Stimulated activated CD4-positive, alpha-beta T cell treated with anti-CD3 and anti-CD28 coated beads, Interleukin-1b, Interleukin-23, amount 100 ng/mL, for 48 hours (primary cell): ENCODE measurements at places on chromosomes 16 and 17.

GRCh38 chr17:28506763-28507487 lies 777 bp downstream of the FOXN1 start:
- no peak for DNase-seq

- DNase-seq = peak; percentile 67
Measured at GRCh38 chr16:27154705-27155521, 48.4 kb upstream of the KDM8 start.

- peak; percentile 20 for DNase-seq
Measured at GRCh38 chr17:43556292-43556691, 10.2 kb upstream of the ETV4 start.

GRCh38 chr16:56614549-56614991 lies 6.2 kb downstream of the MT2A start:
- peak; percentile 46 for DNase-seq

- DNase-seq = no peak
Measured at GRCh38 chr17:42180411-42180921, 476 bp downstream of the KCNH4 start.

DNA sequence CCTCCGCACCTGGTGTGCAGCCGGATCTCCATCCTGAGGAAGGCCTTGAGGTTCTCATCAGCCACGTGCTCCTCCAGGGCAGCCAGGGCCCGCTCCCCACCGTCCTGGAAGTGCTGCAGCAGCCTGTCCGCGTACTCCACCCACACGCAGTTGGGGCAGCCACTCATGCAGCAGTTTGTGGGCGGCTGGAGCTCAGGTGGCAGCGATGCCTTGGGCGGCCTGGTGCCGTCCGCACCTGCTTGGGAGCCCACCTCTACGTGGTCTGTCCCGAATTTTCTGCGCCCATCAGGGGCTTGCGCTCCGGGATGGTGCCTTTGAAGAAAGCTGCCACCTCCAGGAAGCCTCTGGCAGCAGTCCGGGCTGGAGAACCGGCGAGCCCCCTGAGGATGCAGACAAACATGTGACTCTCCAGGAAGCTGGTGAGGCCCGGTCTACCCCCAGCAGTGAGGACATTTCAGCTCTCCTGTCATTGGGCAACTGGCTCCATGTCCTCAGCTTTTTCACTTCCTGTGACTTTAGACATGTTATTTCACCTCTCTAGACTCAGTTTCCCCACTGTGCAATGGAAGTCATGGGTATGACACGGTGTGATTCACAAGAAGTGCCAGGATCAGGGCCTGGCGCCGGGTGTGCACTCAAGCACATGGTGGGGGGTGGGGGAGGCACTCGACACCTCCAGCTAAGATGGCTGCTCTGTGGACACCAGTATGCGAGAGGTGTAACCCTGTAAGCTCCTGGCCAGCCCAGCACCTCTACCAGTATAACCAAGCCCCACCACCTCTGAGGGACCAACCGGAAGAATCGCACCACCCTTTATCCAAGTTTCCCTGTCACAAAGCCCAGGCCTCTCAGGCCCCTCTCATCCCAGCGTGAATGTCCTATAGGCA lies 957 bp downstream of the OXLD1 start:
- peak; percentile 76 for DNase-seq

- DNase-seq = no peak
Measured at GRCh38 chr17:8417806-8418205, 17.9 kb upstream of the NDEL1 start.

DNA sequence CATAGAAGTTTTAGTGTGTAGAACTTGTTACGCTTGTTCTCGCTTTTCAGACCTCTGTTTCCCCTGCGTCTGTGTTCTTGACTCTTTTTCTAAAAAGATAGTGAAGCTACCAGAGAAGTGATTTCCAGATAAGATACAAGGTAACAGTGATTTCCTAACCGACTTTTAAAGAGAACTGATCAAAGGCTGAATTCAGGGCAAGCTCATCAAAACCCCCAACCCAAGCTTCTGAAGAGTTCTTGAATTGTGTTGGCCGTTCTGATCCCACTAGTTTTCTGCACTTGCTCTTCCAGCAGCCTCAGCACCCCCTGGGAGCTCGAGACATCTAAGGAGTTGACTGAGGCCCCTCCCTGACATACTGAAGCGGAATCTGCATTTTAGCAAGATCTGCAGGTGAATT lies 12.7 kb upstream of the NSMCE1 start:
- DNase-seq = no peak

- DNase-seq = no peak
Measured at GRCh38 chr16:82264756-82265155, 94.7 kb upstream of the MPHOSPH6 start.

- no peak for DNase-seq
Measured at GRCh38 chr17:8066841-8067775, 20.4 kb downstream of the ALOX12B start.

DNA sequence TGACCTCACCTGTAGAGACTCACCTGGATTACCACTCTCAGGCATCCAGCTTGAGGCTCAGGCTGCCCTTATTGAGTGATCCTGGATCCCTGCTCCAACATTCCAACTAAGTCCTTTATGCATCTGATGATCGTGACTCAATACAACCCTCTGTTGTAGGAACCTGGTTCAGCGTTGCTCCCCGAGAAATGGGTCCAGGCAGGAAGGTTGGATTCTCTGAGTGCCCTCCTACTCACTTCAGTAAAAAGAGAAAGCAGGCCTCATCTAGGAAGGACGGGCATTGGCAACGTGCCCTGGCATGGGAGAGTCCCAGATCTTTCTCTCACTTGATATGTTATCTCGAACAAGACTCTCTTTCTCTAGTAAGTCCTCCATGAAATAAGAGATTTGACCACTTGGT lies at the start of gene OR3A1:
OR3A1 (minus strand) TSS at position 101 of the 400 bp plus-strand sequence. CDS start 5,778 bp downstream, outside the sequence.
- no peak for DNase-seq

- no peak for DNase-seq
Measured at GRCh38 chr17:69913616-69914015, 161.4 kb upstream of the KCNJ16 start.

- no peak for DNase-seq
Measured at GRCh38 chr17:57954397-57955182, 622 bp downstream of the CUEDC1 start.

DNA sequence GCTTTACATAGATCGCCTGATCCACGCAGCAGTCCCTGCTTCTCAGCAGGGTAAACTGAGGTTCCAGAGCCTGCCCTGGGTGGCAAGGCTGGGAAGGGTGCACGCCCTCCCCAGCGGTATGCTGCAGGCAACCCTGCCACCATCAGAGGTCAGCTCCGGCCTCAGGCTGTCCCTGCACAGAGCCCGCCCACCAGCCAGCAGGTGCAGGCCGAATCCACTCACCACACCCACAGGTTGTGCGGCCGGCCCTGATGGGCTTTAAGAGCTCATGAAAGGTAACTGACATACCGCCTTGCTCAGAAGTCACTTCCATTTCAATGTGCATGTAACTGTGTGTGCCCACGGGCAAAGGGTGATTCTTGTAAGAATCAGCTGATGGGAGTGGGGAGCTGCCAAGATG lies 7.1 kb downstream of the RBFOX3 start:
- no peak for DNase-seq

- no peak for DNase-seq
Measured at GRCh38 chr17:7717756-7718350, 309 bp downstream of the DNAH2 start.

GRCh38 chr16:31537362-31538242 lies 9.9 kb downstream of the AHSP start:
- no peak for DNase-seq

DNA sequence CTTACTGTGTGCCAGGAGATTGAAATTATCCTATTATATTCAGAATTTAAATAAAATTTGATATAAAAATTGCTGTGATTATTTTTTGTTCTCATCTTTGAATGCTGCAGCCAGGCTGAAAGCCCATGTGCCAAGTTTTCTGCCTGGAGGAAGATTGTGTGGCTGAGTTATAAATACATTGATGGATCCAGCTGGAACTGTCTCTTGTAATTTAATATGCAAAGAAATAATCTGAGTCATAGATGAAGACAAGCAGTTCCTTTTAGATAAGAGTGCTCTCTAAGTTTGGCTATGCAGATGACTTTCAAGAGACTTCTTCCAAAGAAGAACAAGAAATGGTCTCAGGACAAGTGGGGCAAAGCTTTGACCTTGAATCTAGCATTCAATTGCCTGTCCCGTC lies 871.0 kb downstream of the CDH11 start:
- no peak for DNase-seq

DNA sequence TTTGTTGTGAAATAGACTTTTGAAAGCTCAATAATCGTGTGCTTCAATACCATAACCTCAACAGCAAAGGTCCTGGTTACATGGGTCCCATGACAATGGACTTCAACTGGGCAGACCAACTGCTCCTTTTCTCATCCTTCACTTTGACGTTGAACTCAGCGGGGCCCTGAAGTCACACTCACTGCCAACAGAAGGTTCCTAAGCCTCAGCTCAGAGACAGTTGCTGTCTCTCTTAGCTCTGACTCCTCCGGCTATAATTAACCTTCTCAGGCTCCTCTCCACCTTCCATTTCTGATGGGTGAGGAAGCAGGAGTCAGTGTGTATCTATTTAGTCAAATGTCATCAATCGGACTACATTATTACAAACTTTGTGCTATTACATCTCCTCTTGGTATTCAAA lies 23.8 kb downstream of the MPP3 start:
- no peak for DNase-seq

DNA sequence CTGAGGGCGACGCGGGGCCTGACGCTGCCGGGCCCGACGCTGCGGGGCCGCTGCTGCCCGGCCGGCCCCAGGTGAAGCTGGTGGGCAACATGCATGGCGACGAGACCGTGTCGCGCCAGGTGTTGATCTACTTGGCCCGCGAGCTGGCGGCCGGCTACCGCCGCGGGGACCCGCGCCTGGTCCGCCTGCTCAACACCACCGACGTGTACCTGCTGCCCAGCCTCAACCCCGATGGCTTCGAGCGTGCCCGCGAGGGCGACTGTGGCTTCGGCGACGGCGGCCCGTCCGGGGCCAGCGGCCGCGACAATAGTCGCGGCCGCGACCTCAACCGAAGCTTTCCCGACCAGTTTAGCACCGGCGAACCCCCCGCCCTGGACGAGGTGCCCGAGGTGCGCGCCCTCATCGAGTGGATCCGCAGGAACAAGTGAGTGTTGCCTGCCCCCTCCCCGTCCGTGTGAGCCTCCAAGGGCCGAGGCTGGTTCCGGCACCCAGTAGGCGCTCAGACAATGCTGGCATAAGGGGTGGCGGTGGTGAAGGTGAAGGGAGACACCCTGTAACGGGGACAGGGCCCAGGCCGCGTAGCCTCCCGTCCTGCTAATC lies 676 bp downstream of the CPD start:
- DNase-seq = peak; percentile 24

DNA sequence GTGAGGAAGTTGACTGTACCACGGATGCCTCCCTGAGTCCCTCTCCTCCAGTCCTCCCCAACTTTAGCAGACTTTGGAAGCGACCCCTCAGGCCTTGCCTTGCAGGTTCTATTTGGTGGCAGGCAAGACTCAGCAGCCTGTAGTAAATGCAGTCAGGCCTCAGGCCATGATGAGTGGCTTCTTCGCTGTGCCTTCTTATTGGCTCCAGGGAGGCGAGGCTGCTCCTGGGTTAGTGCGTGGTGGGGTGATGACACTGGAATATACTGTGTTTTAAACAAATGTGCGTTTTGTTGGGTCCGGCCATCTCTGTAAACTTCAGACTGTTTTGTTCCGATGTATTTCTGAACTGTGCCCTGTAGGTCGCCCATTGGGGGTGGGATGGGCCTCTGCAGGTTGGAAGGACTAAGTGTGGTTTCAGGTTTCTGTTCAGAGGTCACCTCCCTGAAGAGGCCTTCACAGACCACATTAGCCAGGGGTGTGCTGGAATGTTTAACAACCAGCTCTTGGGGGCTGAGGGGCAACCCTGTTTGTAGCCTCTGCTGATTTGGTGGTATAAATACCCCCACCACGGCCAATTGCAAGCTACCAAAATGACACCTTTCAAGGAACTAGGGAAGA lies 62.5 kb downstream of the CYLD start:
- no peak for DNase-seq

DNA sequence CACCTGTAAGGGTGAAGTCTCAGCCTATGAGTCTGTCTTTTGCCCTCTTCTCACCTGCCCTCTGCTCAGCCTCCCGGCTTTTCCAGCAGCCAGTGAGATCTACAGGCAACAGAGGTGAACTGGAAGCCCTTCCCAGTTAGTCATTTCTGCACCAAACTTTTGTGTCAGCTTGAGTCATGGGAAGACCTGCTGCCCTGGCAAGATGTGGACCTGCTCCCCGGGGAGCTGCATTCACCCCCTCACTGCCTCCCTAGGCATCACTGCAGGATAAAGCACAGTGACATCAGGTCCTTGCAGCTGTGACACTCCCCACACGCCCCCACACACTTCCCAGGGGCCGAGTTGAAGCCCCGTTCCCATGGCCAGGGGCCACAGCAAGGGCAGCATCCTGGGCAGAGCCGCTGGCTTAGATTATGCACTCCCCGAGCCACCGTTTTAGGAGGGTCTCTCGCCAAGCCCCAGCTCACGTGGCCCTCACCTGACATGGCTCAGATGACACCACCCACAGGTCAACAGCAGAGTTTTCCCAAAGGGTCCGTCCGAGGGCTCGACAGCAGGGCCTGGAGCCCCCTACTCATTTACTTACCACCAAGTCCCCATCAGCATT lies 6.5 kb upstream of the ABR start:
- no peak for DNase-seq
